ENCODE measurements at places on chromosomes 11 and 22.
A peak's percentile ranks its signal among the peaks of the same experiment; 100 is the strongest.

DNA sequence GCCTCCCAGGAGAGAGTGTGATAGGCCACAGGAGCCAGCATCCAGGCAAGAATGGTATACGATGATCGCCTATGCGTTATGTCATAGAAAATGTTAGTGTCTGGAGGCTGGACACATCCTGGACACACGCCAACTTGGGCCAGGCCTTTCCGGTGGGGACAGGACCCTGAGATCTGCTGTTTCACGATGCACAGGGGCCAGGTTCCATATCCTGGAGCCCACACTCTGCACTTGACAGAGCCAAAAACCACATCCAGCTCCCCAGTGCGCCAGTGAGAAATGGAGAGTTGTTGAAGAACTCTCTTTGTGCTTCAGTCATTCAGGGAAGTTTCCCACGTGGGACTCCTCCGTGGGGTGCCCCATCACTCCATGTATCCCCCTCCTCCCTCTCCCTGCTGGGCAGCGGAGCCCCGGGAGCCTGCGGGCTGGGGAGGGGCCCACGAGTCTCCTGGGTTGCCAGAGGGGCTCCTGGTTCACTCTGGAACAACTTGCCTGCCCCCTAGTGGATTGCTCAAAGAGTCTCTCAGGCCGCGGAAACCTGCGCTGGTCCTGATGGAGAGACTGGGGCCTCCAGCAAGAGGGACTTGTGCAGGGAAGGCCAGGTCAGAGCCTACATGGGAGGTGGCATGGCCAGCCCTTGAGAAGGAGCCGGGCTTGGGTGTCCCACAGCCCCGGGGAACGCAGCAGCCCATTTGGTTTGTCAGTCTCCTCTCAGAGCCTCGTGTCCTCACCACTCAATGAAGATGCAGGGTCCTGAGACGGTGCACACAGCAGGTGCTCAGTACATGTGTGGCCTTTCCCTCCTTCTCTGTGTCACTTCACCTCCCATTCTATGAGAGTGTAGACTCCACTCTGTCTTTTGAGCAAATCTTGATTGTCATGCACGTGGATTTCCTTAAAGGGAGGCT is 10.2 kb upstream of the LRRC32 start:
- DNase-seq: peak; percentile 41

DNA sequence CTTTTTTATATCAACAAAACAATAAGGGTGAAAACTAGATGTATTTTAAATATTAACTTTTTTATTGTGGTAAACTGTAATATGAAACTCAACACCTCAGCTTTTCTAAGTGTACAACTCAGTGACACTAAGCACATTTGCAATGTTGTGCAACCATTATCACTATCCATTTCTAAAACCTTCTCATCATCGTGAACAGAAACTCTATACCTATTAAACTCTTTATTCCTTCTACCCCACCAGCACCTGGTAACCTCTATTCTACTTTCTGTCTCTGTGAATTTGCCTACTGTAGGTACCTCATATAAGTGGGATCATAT is 9.4 kb downstream of the HORMAD2 start:
- DNase-seq: no peak

GRCh38 chr11:57777969-57778317 is 16.3 kb downstream of the CTNND1 start:
- no peak for DNase-seq

GRCh38 chr22:40468616-40469015 is 98.2 kb downstream of the SGSM3 start:
- DNase-seq: no peak

DNA sequence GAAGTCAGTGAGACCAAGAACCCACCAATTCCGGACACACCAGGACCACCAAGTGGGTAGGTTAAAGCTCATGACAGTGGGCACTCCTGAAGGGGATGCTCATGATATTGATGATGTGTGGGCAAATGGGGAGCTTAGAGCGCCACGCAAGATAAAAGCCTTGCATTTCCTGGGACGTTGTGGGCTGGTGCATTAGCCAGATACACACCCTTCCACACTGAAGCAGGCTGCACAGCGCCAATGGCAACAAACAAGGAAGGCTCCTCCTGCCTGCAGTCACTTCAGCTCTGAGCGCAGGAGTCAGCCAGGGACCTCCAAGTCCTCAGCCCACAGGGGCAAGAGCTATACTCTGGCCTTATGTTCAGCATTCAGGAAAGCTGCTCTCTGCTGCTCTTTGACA is 20.6 kb downstream of the TMEM218 start:
- DNase-seq: no peak

- DNase-seq: no peak
These were observed 773.2 kb downstream of the FAM181B start for GRCh38 chr11:81960443-81960842.

DNA sequence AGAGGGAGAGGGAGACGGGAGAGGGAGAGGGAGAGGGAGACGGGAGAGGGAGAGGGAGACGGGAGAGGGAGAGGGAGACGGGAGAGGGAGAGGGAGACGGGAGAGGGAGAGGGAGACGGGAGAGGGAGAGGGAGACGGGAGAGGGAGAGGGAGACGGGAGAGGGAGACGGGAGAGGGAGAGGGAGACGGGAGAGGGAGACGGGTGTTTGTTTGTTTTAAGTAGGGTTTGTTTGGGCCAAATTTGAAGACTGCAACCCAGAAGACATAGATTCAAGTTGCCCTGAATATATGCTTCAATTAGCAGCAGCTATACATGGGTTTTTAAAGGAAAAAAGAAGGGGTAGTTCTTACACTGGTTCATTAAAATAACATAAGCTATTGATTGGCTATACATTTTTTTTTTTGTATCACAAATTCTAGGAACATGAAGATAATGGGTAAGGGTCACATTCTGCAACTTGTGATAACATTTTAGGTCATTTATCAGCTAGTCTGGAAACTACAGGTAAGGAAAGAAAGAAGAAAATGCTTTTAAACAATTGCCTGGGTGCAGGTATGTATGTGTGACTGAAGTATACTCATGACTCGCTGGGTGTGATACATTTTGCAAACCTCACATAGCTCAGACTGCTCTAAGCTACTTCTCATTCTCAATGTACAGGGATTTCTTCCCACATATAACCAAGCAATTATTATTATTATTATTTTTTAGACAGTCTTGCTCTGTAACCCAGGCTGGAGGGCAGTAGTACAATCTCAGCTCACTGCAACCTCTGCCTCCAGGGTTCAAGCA is 67.3 kb downstream of the MCHR1 start:
- DNase-seq: no peak

DNA sequence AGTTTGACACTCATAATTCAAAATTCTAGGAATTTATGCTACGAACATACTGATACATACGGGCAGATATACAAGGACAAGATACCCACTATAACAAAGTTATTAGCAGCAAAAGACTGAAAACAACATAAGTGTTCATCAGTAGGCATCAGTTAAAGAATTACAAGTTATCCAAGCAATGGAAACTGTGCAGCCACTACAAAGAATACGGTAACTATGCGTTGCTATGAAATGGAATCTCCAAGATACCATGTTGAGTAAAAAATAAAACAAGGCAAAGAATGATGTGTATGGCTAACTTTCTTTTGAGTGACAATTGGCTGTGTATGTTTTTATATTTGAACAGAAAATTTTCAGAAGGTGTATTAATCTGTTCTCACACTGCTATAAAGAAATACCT is 151.7 kb downstream of the ADAMTS15 start:
- DNase-seq: no peak

GRCh38 chr11:15688351-15688792 is 573.6 kb downstream of the INSC start:
- DNase-seq: no peak

- no peak for DNase-seq
These were observed 371 bp downstream of the SMCO4 start for GRCh38 chr11:93542811-93543229.

GRCh38 chr11:125945797-125946520 is at the start of gene VSIG10L2:
Gene VSIG10L2, plus strand, starts transcription at chr11:125946044. Its CDS starts 12 bp downstream, at chr11:125946056.
- no peak for DNase-seq

- no peak for DNase-seq
These were observed 60.3 kb downstream of the ZC3H12C start for GRCh38 chr11:110153474-110153873.

- DNase-seq: no peak
These were observed 51.8 kb downstream of the KCNQ1OT1 start for GRCh38 chr11:2647953-2648352.

DNA sequence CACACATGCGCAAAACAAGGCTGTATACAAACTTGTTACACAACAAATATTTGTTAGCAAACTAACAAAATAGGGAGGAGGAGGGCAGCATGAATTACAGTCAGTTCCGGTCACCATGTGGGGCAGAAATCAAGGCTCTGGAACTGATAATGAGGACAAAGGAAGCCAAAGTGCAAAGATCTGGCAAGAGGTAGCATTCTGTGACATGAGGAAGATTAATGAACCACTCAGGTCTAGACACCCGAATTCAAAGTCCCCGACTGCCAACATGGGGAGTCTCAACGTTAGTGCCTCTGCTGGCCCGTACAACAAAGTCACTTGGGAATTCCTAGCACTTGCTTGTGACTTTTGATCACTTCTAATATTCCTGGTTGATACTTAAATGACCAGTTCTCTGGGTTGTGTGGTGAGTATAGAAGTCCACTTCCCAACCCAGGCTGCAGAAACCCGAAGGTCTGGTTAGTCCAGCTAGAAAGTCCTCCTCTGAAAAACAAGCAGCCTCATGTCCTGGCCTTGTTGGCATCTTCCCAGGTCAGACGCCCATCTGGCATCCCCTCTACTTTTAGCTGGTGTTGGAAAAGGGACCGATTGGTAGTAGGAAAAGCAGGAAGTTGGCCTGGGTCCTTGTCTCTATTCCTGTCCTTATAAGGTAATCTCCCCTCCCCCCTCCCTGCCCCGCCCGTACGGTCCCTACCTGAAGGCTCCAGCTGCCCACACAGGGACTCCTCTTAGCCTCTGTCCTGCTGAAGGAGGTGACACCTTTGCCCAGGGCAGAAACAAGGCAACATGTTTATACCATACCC is 1.6 kb downstream of the SUN2 start:
- DNase-seq: no peak

- DNase-seq: no peak
These were observed 74.4 kb downstream of the TRIM44 start for GRCh38 chr11:35736952-35737351.

DNA sequence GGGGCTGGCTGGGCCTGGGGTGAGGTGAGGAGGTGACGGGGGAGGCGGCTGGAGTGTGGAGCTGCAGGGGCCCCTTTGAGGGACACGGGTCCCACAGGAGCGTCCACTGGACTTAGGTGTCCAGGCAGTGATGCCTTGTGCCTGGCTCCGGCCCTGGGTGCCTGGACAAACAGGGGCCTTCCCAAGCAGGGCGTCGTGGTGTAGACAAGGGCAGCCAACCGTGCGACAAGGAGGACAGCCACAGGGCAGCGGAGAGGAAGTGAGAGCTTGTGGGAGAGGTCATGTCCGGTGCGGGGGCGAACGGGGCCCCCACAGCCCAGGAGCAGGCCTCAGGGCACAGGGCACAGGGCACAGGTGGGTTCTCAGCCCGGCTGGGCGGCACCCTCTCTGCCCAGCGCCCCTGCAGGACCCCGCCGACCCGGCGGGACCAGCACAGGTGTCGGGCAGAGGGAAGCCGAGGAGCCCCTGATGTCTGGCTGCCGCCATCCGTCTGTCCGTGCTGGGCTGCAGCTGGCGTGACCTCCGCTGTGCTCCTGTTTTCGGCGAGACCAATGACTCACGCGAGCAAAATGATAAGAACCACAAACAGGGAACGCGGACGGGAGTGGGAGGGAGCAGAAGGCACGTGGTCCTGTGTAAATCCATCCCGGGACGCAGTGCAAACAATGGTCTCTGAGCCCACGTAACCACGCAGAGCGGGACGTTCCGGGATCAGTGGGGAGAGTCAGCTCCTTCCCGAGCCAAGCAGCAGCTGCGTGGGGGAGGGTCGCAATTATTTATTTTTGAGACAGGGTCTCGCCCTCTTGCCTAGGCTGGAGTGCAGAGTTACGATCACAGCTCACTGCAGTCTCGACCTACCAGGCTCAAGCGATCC is 49.1 kb upstream of the A4GALT start:
- no peak for DNase-seq

DNA sequence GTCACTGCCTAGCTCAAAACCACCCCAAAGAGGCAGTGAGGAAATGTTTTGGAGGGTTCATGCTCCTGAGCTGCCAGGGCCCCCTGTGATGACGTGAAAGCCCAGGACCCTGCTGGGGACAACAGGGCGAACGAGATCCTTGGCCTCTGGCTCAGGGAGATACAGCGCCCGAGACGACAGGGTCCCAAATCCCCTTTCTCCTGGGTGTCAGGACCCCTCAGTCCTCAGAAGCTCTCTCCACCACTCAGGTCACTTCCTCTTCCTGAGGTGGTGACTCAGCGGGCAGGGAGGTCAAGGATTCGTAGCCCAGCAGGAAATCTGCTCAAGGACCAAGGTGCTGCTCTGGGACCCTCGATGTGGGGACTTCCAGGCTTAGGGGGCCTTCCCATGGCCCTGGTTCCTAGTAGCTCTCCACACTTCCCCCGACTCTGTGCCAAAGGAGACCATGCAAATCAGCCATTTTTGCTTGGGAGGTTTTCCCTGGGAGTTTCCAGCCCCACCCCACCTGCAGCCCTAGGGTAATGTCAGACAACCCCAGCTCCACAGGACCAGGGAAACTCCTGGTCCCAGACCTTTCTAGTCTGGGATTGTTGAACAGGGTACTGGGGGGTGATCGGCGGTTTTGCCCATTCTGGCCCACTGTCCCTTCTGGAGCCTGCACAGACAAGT is 12.8 kb downstream of the BCL9L start:
- DNase-seq: no peak

- no peak for DNase-seq
These were observed 265.5 kb upstream of the NARS2 start for GRCh38 chr11:78840200-78840599.

DNA sequence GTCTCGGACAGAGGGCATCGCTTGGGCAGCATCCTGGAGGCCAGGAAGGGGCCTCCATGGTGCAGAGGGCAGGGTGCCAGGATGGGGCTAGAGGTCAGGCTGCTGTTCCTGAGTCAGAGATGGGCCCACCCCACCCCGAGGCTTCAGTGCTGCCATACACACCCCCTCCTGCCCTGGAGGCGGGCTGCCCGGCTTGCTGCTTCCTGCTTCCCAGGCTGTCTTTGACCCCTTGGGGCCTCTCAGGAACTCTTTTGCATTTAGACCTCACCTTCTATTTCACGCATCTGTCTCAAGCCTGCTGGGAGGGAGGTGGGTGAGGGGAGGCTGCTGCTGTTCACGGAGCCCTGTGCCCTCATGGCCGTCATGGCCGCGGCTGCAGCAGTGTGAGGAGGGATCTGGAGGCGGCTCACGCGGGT is 6.6 kb upstream of the GRAMD4 start:
- DNase-seq: no peak

Measured in NCI-H2107 (cell line).